Esophagus mucosa (tissue), 1 donor: ENCODE measurements at places on chromosomes 7 and 10. TPM values are rescaled to one million over a fixed set of nuclear protein-coding genes. Genes with fewer than 3 reads are reported as not detected.

DNA sequence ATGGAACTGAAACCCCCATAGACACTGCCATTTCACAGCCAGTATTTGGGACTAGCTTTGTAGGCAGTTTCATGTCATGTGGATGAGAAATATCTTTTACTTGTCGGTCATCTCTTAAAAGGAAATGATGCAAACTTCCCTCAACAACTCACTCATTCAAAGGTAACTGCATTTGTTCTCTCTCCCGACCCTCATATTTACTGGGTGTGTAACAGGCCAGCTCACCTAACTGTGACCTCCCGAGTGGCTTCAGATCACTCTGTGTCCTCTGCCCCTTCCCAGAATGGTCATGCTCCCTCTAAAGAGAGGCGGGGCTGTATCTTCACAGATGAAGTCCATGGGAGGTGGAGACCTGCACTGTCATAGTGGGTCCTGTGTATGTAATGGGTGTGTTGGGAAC, 14.7 kb downstream of the LRRC18 start:
- no peak for ATAC-seq

DNA sequence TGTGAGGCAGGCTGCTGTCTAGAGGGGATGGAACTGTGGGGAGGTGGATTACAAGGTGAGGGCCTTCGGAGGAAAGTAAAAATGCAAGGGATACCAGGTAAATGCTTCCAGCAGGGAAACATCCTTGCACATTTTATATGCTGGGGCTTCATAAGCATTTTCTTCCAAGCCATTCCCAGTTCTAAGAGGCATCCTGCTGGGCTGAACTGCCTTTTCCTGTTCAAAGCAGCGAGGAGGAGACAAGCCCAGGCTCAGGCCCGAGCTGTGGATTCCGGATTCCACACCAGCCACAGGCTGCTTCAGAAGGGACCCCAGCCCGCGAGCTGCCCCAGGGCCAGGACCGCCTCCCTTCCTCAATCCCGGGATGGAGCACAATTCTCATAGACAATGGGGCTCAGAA, 249.7 kb downstream of the TNS3 start:
- no peak for ATAC-seq

GRCh38 chr7:6057316-6058129, 26.3 kb downstream of the ANKRD61 start:
- ATAC-seq: no peak

- no peak for ATAC-seq
Observed at GRCh38 chr7:4277936-4278335, 404.2 kb upstream of the FOXK1 start.

DNA sequence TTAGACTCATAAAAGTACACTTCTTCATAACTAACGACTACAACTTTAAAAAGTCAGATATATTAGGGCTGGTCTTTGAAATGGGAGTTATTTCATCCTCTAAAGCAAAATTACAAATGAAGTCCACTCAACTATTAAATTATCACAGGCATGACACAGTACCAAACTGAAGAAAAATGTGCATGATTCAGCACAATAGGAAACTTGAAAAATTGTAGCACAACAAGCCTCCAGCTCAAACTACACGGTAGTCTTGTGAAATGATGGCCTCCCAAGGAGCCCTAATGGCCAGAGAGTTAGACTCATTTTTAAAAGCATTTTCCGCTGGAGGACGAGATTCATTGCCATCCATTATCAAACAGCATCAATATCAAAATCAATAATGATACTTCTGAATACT, 76.4 kb downstream of the MAGI2 start:
- no peak for ATAC-seq

- ATAC-seq: no peak
Observed at GRCh38 chr7:46139079-46139478, 218.0 kb upstream of the IGFBP3 start.

GRCh38 chr7:147008530-147008929, 891.9 kb downstream of the CNTNAP2 start:
- ATAC-seq: no peak

GRCh38 chr10:55979203-55979602, 381.9 kb downstream of the ZWINT start:
- ATAC-seq: no peak

GRCh38 chr10:71681977-71682376, 37.6 kb downstream of the C10orf105 start:
- ATAC-seq: no peak

- no peak for ATAC-seq
Observed at GRCh38 chr10:80410578-80411145, 2.3 kb downstream of the PRXL2A start.

The PTF1A gene
- total RNA-seq: not detected

The PAX4 gene
- not detected for total RNA-seq

The GPR15LG gene
- 404 TPM for total RNA-seq

The HABP2 gene
- 0.04 TPM for total RNA-seq

The UBE2D1 gene
- total RNA-seq: 10.6 TPM
